ENCODE measurements at places on chromosomes 3 and 15. TPM values are rescaled to one million over a fixed set of nuclear protein-coding genes. Genes with fewer than 3 reads are reported as not detected.

DNA sequence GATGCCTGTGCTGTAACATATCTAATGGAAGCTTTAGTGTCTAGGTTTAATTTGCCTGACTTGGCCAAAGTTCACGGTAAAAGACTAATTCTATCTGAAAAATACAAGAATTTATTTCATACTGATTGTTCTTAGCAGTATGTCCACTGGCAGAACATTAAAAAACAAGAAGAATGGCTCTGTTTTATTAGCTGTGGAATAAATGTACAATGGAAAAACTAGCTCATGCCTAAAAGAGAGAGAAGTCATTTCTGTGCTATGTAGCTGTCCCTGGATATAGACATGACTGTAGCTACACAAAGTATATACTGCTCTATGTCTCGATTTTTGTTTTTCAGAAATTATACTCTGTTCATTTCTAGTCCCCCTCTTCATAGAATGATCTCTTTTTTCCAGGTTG lies 13.9 kb upstream of the VGLL3 start:
- no peaks in the 10 kb centered on the region for H3K4me1 ChIP-seq
- H3K27ac ChIP-seq: no peak overlapping the region
- no peak for DNase-seq

GRCh38 chr15:89104172-89104564 lies 15.9 kb downstream of the ABHD2 start:
- DNase-seq: no peak
- no peak overlapping the region for H3K27ac ChIP-seq
- no peak overlapping the region for H3K4me3 ChIP-seq
- H3K36me3 ChIP-seq: peaks cover 5% of the 10 kb centered on the region

GRCh38 chr15:66646308-66646707 lies 55.7 kb upstream of the SMAD6 start:
- H3K4me3 ChIP-seq: no peak overlapping the region
- DNase-seq: no peak
- H3K36me3 ChIP-seq: no peaks in the 10 kb centered on the region
- H3K4me1 ChIP-seq: no peaks in the 10 kb centered on the region
- peaks cover 6% of the 10 kb centered on the region for H3K27me3 ChIP-seq

DNA sequence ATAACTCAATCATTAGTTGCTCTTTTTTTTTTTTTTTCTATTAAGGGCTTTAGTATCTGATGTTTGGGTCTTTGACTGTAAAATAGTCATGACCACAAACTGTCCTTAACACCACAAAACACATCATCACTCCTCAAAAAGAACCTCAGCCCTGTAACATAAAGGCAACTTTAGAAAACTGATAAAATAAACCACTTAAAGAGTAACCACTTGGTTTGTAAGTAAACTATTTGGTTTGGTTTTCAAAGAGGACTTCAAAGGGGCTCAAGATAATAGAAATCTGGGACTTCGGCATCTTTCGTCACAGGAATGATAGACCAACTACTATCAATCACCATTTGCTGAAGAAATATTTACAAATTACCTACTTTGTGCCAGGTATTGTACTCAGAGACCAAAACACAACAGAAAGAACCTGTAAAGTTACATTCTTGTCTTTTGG lies 167.8 kb downstream of the FOXP1 start:
- peaks cover 2% of the 10 kb centered on the region for H3K4me1 ChIP-seq
- DNase-seq: no peak
- H3K36me3 ChIP-seq: no peaks in the 10 kb centered on the region
- H3K4me3 ChIP-seq: no peak overlapping the region
- H3K27me3 ChIP-seq: peaks cover 2% of the 10 kb centered on the region

- peaks cover 19% of the 10 kb centered on the region for H3K4me1 ChIP-seq
- H3K4me3 ChIP-seq: no peak overlapping the region
- H3K36me3 ChIP-seq: no peaks in the 10 kb centered on the region
- H3K27ac ChIP-seq: no peak overlapping the region
- H3K27me3 ChIP-seq: peaks cover 6% of the 10 kb centered on the region
Measured at GRCh38 chr15:63945838-63946298, 100.4 kb downstream of the DAPK2 start.

GRCh38 chr3:115536171-115536570 lies 87.1 kb upstream of the GAP43 start:
- no peak for DNase-seq
- H3K4me3 ChIP-seq: no peak overlapping the region
- H3K36me3 ChIP-seq: no peaks in the 10 kb centered on the region
- H3K4me1 ChIP-seq: no peaks in the 10 kb centered on the region
- no peaks in the 10 kb centered on the region for H3K27me3 ChIP-seq
- no peak overlapping the region for H3K27ac ChIP-seq

DNA sequence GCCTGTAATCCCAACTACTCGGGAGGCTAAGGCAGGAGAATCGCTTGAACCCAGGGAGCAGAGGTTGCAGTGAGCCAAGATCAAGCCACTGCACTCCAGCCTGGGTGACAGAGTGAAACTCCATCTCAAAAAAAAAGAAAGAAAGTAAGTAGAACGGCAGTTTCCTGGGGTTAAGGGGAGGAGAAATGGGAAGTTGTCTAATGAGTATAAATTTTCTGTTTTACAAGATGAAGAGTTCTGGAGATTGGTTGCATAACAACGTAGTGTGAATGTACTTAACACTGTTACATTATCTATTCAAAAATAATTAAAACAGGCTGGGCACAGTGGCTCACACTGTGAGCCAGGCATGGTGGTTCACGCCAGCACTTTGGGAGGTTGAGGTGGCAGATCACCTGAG lies 45.4 kb downstream of the GRK7 start:
- H3K27me3 ChIP-seq: peaks cover 1% of the 10 kb centered on the region
- H3K27ac ChIP-seq: no peak overlapping the region
- DNase-seq: no peak
- H3K4me3 ChIP-seq: no peak overlapping the region
- H3K36me3 ChIP-seq: no peaks in the 10 kb centered on the region

GRCh38 chr3:37223141-37223558 lies 48.8 kb upstream of the LRRFIP2 start:
- H3K36me3 ChIP-seq: no peaks in the 10 kb centered on the region
- DNase-seq: no peak
- H3K27me3 ChIP-seq: no peaks in the 10 kb centered on the region
- H3K27ac ChIP-seq: no peak overlapping the region

GRCh38 chr3:66039590-66039887 lies 821 bp upstream of the MAGI1 start:
- DNase-seq: no peak
- no peaks in the 10 kb centered on the region for H3K36me3 ChIP-seq
- H3K27me3 ChIP-seq: peaks cover 5% of the 10 kb centered on the region
- H3K27ac ChIP-seq: no peak overlapping the region

GRCh38 chr15:59688423-59688781 lies 718 bp downstream of the BNIP2 start:
- H3K4me3 ChIP-seq: peak overlapping the region; percentile 85
- H3K27ac ChIP-seq: peak overlapping the region; percentile 95
- H3K4me1 ChIP-seq: peaks cover 15% of the 10 kb centered on the region
- no peaks in the 10 kb centered on the region for H3K36me3 ChIP-seq

DNA sequence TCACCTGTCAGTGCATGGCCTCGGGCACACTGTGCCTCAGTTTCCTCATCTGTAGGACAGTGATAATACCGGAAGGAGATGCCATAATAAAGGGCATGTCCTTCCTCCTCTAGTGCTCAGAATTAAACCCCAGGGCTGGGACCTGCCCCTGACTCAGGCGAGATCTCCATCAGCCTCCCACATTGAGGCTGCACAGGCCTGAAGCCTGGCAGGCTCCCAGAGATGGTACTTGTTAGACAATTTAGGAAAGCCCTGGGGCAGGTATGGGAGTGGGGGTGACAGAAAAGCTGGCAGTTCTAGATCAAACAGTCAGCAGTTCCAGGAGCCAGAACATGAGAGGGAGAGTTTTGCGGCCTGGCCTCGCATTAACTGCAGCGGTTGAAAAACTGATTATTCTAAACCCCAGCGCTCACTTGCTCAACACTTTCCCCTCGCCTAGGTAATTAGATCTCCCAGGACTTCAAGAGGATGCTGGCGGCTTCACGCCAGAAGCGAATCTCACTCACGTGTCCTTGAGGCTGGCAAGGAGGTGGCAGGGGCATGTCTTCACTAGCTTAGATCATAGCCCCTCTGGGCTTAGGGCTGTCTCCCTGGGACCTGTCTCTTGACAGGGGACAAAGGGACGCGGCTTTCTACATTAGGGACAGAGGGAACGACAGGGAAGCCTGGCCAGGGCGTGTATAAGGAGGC lies 73.1 kb downstream of the ATP2B2 start:
- no peaks in the 10 kb centered on the region for H3K36me3 ChIP-seq
- peaks cover 10% of the 10 kb centered on the region for H3K27me3 ChIP-seq
- no peak overlapping the region for H3K27ac ChIP-seq

DNA sequence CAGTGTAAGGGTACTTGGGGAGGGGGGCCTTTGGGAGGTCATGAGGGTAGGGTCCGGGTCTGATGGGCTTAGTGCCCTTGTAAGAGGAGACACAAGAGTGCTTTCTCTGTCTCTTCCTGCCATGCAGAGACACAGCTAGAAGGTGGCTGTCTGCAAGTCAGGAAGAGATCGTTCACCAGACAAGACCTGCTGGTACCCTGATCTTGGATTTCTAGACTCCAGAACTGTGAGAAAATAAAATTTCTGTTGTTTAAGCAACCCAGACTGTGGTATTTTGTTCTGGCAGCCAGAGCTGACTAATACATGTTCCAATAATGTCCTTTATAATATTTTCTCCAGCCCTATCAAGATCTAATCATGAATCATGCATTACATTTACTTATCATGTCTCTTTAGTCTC lies 130.0 kb upstream of the VEPH1 start:
- H3K4me3 ChIP-seq: no peak overlapping the region
- peaks cover 11% of the 10 kb centered on the region for H3K36me3 ChIP-seq
- no peak for DNase-seq
- peaks cover 2% of the 10 kb centered on the region for H3K4me1 ChIP-seq
- peaks cover 2% of the 10 kb centered on the region for H3K27me3 ChIP-seq

DNA sequence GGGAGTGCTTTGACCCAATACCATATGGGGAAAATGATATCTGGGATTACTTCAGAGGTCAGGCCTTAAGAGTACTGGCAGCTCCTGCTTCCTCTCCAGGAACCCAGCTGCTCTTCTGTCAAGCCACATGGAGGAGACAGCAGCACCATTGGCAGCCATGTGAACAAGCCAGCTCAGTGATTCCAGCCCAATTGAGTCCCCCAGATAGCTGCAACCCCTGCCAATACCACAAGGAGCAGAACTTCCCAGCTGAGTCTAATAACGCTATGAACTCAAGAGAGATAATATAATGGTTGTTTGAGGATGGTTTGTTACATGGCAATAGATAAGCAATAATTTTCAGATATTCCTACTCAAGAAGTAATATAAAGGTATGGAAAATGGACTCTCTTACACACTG lies 126.8 kb upstream of the CPNE4 start:
- H3K4me3 ChIP-seq: no peak overlapping the region
- H3K4me1 ChIP-seq: no peaks in the 10 kb centered on the region
- peaks cover 2% of the 10 kb centered on the region for H3K27me3 ChIP-seq
- DNase-seq: no peak

DNA sequence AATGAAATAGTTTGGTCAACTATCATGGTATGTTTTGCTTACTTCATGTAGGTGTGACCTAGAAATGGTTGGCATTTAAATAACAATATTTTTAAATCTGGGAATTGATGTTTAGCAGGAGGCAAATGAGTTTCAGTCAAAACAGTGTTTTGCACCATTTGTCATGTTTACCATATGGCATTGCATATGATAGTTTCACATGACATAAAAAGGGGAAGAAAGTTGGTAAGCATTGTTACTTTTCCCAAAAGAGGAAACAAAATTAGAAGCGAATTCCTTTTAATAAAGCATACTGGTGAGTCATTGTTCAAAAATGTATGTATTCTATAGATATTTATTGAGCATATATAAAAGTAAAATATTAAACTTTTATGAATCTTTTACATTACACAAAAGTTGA lies 2.3 kb downstream of the RNF13 start:
- DNase-seq: no peak
- peak overlapping the region; percentile 46 for H3K27ac ChIP-seq
- H3K4me1 ChIP-seq: peaks cover 16% of the 10 kb centered on the region
- H3K36me3 ChIP-seq: no peaks in the 10 kb centered on the region
- peak overlapping the region; percentile 24 for H3K4me3 ChIP-seq

GRCh38 chr15:85706779-85707518 lies 87.8 kb downstream of the KLHL25 start:
- no peak overlapping the region for H3K4me3 ChIP-seq
- H3K27me3 ChIP-seq: peaks cover 5% of the 10 kb centered on the region
- H3K27ac ChIP-seq: no peak overlapping the region

GRCh38 chr3:115576325-115576875 lies 46.9 kb upstream of the GAP43 start:
- no peak for DNase-seq
- H3K4me3 ChIP-seq: no peak overlapping the region
- H3K27me3 ChIP-seq: no peaks in the 10 kb centered on the region
- no peaks in the 10 kb centered on the region for H3K36me3 ChIP-seq

DNA sequence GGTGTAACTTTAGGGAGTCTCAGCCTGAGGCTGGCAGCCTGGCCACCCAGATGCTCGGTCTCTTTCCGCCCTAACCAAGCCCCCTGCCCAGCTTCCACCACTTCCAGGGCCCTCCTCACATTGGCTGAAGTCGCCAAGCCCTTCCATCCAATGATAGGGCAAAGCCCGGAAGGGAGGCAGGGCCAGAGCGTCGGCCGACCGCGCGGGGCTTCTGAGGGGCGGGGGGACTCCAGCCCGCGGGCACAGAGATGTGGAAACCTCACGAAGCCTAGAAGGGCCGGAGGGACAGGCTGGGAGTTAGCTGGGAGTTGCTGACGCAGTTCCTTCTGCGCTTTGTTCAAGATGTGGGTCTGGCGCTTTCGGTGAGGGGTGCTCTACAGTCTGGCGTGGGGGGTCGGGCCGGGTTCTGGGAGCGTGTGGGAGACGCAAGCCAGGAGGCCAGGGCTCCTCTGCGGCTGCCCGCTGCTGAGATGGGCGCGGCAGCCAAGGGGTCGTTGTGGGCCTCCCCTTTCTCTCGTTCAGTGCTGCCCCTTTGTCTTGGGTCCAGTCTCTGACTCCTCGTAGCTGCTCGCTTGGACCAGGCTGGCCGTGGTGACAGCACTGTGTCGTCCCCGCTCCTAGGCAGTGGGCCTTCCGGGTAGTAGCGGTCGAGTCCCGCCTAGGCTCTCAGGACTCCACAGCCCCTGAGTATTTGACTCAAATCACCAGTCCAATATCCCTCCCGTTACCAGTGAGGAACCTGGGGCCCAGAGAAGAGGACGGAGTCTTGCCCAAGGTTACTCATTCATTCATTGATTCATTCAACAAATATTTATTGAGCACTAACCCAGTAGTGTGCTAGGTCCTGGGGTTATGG lies at the start of gene ZNF660:
ZNF660 (plus strand) TSS at position 319 of the 856 bp plus-strand sequence. CDS start 9,230 bp downstream, outside the sequence.
- peak; percentile 90 for DNase-seq
- peaks cover 38% of the 10 kb centered on the region for H3K36me3 ChIP-seq
- H3K4me3 ChIP-seq: peak within 1 kb of the TSS; percentile 98
- H3K4me1 ChIP-seq: peaks cover 18% of the 10 kb centered on the region
- H3K27ac ChIP-seq: peak within 1 kb of the TSS; percentile 99
- H3K27me3 ChIP-seq: peaks cover 5% of the 10 kb centered on the region

DNA sequence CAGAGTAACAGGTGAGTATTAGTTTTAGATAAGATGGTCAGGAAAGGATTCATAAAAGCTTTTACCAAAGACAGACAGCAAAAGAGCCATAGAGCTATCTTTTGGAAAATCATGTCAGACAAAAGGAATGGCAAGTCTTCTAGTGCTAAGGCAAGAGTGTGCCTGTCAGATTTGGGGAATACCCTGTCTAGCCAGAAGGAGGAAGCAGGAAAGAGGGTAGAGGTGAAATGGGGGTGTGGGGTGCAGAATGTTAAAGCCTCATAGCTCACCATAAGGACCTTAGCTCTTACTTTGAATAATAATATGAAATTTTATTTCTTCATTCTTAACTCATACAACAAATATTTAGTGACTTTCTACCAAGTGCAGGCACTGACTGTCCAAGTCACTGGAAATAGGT lies 512.1 kb upstream of the ROBO2 start:
- no peak overlapping the region for H3K4me3 ChIP-seq
- no peak for DNase-seq

Gene ILDR1
- not detected for total RNA-seq

Gene TJP1
- 129 TPM for total RNA-seq

Gene TRA2B
- 160 TPM for total RNA-seq

Gene DZIP1L
- 3.3 TPM for total RNA-seq

Gene CIB2
- total RNA-seq: 131 TPM

Gene PLSCR2
- total RNA-seq: not detected
